ENCODE measurements at places on chromosomes 5 and 9.

GRCh38 chr9:15155826-15156225 is 151.2 kb downstream of the TTC39B start:
- DNase-seq = no peak

DNA sequence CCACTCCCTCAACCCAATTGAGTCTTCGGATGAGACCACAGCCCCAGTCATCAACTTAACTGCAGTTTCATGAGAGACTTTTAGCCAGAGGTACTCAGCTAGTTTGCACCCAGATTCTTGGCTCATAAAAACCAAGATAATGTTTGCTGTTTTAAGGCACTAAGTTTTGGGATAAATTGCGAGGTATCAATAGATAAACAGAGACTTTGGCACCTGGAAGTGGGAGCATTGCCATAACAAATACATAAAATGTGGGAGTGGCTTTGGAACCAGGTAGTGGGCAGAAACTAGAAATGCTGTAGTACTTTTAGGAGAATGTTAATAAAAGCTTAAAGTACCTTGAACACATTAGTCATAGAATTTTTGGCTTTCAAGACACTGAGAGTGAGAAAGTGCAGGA is 439.8 kb downstream of the SH3GL2 start:
- no peak for DNase-seq

DNA sequence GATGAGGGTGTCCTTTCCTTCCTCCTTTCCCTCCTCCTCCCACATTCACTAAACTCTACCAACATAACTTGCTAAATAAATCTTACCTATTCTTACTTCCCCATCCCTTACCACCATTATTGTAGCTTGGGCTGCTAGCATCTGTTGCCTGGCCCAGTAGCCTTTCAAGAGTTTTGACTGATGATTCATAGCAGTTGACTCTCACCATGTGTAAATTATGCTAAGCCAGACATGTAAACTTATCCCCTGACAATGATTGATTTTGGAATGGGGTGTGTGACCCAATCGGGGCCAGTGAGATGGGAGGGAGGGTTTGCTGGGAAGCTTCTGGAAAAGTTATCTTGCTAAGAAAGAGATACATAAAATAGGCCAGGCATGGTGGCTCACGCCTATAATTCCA is 161.8 kb upstream of the SPRY4 start:
- DNase-seq = no peak

DNA sequence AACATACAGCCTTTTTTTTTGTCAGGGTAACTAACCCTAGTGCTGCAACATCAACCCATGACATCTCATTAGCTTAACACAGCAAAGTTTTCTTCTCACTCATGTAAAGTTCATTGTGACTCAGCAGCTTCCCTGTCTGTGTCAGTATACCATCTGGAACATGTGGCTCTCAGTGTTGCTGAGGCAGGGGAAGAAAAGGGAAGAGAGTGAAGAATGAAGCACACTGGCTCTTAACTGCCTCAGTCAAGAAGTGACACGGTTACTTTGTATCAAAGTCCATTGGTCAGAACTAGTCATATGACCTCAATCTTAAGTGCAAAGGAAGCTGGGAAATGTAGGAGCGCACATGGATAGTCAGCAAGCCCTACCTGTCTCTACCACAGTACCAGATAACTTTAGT is 185.0 kb upstream of the ELL2 start:
- peak; percentile 67 for DNase-seq

- no peak for DNase-seq
Measured at GRCh38 chr9:81687521-81688261, 1.7 kb downstream of the TLE1 start.

DNA sequence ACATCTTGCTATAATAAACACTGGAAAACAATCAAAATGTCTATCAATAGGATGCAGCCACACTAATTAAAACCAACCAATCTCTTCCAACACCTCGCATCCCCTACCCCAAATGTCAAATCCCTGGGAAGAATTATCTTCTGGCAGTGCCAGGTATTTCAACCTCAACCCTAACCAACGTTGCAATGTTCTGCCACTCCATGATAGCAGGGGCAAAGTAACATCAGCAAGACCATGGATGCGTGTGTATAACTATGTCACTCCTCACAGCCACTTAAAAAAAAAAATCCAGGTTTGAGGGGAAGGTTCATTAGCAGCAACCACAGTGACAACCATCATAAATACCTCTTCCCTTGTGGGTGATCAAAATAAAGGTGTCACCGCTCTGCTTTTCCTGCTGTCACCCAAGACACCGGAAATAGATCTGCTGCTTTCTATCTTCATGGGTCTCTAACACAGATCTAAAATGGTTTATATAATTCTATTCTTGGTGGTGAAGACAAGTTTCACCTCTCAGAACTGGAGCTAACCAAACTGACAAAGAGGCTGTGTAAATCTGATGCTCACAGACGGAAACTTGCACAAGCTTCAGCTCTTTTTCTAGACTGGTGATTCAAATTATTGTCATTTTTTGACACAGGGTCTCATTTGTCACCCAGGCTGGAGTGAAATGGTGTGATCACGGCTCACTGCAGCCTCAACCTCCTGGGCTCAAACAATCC is 9.9 kb downstream of the HSPA9 start:
- DNase-seq = no peak

- DNase-seq = no peak
Measured at GRCh38 chr5:11483630-11484029, 420.6 kb downstream of the CTNND2 start.

GRCh38 chr9:7960320-7961050 is 160.9 kb upstream of the DMAC1 start:
- no peak for DNase-seq

DNA sequence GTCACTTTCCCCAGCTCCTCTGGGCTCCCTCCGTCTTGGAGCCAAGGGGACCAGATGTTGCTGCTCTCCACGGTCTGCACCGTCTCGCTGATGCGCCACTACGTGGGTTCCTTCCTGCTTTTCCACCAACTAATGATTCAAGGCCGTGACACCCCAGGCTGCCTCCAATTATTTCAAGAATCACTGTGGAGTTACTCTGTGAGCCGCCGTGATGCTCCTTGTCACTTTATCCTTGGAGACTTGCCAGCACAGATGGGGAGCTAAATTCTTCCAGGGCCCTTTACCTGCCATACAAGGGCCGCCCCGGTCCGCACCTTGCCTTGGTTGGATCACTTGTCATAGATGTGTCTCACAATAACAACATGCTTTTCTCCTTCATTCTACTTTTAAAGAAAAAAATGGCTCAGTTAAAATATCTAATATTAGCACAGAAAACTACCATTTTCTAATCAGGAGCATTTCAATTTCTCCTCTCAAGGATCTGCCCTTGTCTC is 202.0 kb downstream of the FSTL4 start:
- no peak for DNase-seq

Measured in BJ (cell line).